Adipose tissue (tissue), 3 donors: ENCODE measurements at places on chromosomes 7 and 10. TPM values are rescaled to one million over a fixed set of nuclear protein-coding genes. Genes with fewer than 3 reads are reported as not detected.

The GNGT1 gene
- not detected for polyA plus RNA-seq

The CPA4 gene
- polyA plus RNA-seq, result 0.67 TPM

The UTF1 gene
- not detected for polyA plus RNA-seq

The SAMD9L gene
- 8.9 TPM for polyA plus RNA-seq

The SH2D4B gene
- not detected for polyA plus RNA-seq

The VAX1 gene
- not detected for polyA plus RNA-seq

The SFRP5 gene
- 0.67 TPM for polyA plus RNA-seq

The ODAD2 gene
- 0.09 TPM for polyA plus RNA-seq

The NKX2-3 gene
- 1.1 TPM for polyA plus RNA-seq

The HSPA12A gene
- 30.8 TPM for polyA plus RNA-seq

The MCM7 gene
- polyA plus RNA-seq, result 36.2 TPM
